Colonic mucosa (tissue), 4 donors: ENCODE measurements at places on chromosomes 7 and 10. TPM values are rescaled to one million over a fixed set of nuclear protein-coding genes. Genes with fewer than 3 reads are reported as not detected.

The SEMA3E gene
- total RNA-seq = 2.3 TPM

The SP4 gene
- total RNA-seq = 2.6 TPM

The THSD7A gene
- total RNA-seq = 2.3 TPM

The UNCX gene
- total RNA-seq = not detected

The SLC18A3 gene
- total RNA-seq = 0.42 TPM

The ZNF467 gene
- total RNA-seq = 5.0 TPM

The ZNF107 gene
- 4.1 TPM for total RNA-seq

The FOXP2 gene
- 5.3 TPM for total RNA-seq

The HIP1 gene
- total RNA-seq = 4.8 TPM

DNA sequence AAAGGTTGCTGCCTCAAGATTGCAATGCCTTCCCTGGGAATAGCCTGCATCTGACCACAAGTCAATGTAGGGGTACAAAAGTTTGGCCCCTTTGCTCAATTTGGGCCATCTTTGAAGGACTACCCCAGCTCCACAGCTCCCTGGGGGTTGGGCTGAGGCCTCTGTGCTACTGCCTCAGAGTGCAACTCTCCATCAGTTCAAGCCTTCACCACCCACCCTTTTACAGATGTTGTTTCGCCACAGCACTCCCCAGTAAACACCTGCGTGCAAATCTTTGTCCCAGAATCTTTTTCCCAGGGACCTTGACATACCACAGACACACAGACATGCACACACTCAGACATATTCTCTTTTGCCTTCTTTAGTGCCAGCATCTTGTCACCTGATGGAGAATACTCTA, 66.0 kb upstream of the ANKRD1 start:
- H3K4me3 ChIP-seq = no peak overlapping the region
- H3K4me1 ChIP-seq = no peaks in the 10 kb centered on the region
- no peaks in the 10 kb centered on the region for H3K36me3 ChIP-seq
- no peak overlapping the region for H3K27ac ChIP-seq
- DNase-seq = no peak

DNA sequence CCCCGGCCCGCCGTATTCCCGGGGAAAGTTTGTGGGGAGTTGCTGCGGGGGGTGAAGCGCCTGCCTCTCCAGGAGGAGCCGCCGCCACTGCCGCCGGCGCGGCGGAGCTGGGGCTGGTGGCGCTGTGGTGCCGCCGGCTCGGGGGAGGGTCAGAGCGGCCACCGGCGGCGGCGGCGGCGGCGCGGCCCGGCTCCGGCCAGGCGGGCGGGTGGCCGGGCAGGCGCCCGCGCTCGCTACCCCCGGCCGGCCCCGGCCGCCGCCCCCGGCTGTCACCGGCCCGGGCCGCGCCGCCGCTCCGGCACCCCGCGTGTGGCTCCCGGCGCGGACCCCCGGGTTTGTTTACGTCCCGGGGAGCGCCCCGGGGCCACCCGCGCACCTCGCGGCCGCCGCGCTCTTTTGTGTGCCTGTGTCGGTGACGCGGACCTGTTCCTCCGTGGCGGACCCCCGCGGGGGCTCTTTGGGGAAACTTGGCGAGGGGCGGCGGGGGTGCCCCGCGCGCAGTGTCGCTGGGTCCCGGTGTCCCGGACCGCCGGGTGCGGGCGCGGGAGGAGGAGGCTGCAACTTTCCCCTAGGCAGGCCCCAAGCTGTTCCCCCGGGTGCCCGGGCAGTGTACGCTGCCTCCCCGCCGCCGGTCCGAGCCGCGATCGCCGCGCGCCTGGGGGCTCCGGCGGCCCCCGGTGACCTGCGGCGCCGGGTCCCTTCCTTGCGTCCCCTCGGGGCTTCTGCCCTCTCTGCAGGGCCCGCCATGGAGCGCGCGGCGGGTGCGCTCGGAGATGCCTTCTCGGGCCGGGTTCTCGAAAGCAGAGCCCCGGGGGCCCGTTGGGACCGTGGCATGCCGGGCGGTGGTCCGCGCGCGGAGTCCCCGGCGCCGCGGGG, 593 bp upstream of the CUX1 start:
- H3K36me3 ChIP-seq = no peaks in the 10 kb centered on the region
- peak overlapping the region; percentile 94 for H3K4me3 ChIP-seq
- peak; percentile 49 for DNase-seq

DNA sequence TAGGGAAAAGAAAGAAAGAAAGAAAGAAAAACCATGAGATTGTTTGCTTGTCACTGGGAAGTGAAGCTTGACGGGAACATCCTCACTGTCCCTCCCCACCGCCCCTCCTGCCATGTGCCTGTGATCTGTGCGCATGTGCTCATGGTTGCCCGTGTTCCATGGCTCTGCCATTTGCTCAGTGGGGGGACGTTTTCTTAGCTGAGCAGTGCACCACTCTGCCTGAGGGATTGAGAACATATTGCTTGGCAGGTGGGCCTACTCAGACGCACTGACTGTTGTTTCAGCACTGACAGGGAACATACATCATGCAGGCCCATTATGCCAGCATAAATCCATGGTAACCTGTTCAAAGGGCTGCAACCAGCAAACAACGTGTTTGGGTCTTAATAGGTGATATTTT, 747.9 kb upstream of the GALNT17 start:
- H3K27me3 ChIP-seq = no peaks in the 10 kb centered on the region
- H3K27ac ChIP-seq = no peak overlapping the region
- H3K4me1 ChIP-seq = no peaks in the 10 kb centered on the region
- no peak for DNase-seq
- no peak overlapping the region for H3K4me3 ChIP-seq

- H3K4me3 ChIP-seq = no peak overlapping the region
- H3K4me1 ChIP-seq = peaks cover 6% of the 10 kb centered on the region
- no peak for DNase-seq
- no peak overlapping the region for H3K27ac ChIP-seq
- H3K27me3 ChIP-seq = no peaks in the 10 kb centered on the region
These were observed 677.5 kb downstream of the XPNPEP1 start for GRCh38 chr10:109245821-109246220.

DNA sequence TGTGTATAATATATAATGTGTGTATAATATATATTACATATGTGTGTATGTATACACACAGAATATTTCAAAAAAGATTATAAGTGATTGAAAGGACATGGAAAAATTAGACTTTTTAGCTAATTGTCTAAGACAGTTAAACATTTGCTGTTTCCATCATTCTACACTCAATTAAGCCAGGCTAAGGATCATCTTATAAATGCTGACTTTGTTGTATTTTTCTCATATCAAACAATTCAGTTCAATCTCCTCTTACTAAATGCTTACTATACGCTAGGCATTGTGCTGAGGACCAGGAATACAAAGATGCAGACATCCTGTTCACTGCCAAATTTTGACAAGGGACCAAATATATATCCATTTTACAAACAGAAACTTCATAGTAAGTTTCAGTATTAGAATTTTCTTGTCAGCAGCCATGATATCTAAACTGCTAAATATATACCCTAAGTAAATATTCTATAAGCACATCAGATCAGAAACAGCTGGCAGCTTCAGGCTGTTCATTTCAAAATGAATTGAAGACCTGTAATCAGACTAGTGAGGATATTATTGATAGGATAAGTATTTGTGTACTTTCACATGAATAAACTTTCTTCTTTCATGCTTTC, 10.3 kb upstream of the LRRN3 start:
- H3K27me3 ChIP-seq = no peaks in the 10 kb centered on the region
- no peak overlapping the region for H3K27ac ChIP-seq
- no peaks in the 10 kb centered on the region for H3K4me1 ChIP-seq
- DNase-seq = no peak
- no peak overlapping the region for H3K4me3 ChIP-seq
- H3K36me3 ChIP-seq = no peaks in the 10 kb centered on the region

DNA sequence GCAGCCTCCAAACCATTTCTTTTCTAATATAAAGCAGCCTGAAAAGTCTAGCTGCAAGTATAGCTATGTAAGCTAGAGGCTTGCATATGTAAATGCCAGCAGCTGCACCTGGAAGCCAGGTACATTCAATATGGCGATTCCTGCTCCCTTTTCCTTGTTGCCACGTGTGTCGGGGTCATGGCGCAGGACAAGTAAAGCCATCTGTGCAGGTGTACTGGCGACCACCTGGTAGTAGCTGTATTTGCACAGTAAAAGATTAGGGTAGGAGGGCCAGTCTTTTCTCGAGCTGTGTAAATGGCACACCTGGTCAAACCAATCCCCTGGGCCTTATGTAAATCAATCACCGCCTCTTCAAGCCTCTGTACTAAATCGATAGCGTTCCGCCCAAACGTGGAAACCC, 484.5 kb downstream of the MAGI2 start:
- H3K36me3 ChIP-seq = no peaks in the 10 kb centered on the region
- H3K27me3 ChIP-seq = no peaks in the 10 kb centered on the region
- DNase-seq = no peak
- no peak overlapping the region for H3K27ac ChIP-seq

DNA sequence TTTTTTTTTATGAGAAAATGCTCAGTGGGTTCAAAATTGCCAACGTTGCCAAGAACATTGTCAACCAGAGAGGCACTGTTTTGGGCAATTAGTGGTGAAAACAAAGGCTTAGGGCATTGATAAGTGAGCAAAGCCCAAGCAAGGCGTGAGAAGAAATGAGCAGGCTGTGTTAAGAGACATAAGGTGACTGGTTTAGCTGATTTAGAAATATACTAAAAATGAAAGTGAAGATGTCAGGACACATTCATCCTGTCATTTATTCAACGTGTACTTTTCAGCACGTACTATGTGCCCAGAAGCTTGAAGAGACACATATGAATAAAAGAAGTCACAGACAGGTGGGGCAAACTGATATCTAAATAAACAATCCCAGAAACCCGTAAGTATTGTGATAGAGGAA, 31.8 kb downstream of the AOAH start:
- H3K4me3 ChIP-seq = no peak overlapping the region
- H3K4me1 ChIP-seq = no peaks in the 10 kb centered on the region

GRCh38 chr7:12719141-12719919, 31.9 kb downstream of the ARL4A start:
- no peaks in the 10 kb centered on the region for H3K27me3 ChIP-seq
- H3K4me3 ChIP-seq = no peak overlapping the region

GRCh38 chr10:88389456-88389855, 193.7 kb downstream of the RNLS start:
- no peaks in the 10 kb centered on the region for H3K36me3 ChIP-seq
- no peak overlapping the region for H3K4me3 ChIP-seq
- no peak overlapping the region for H3K27ac ChIP-seq
- H3K27me3 ChIP-seq = no peaks in the 10 kb centered on the region
- peaks cover 7% of the 10 kb centered on the region for H3K4me1 ChIP-seq
- peak; percentile 68 for DNase-seq

GRCh38 chr7:4745265-4745919, 30.0 kb upstream of the AP5Z1 start:
- H3K27me3 ChIP-seq = no peaks in the 10 kb centered on the region
- no peaks in the 10 kb centered on the region for H3K36me3 ChIP-seq

- H3K27me3 ChIP-seq = no peaks in the 10 kb centered on the region
- DNase-seq = no peak
- no peaks in the 10 kb centered on the region for H3K36me3 ChIP-seq
- no peaks in the 10 kb centered on the region for H3K4me1 ChIP-seq
- H3K4me3 ChIP-seq = no peak overlapping the region
These were observed 98.9 kb downstream of the HERPUD2 start for GRCh38 chr7:35596061-35596460.

GRCh38 chr7:43628431-43628830, 45.5 kb downstream of the STK17A start:
- no peak for DNase-seq
- no peaks in the 10 kb centered on the region for H3K4me1 ChIP-seq
- H3K4me3 ChIP-seq = no peak overlapping the region
- H3K36me3 ChIP-seq = no peaks in the 10 kb centered on the region
- H3K27ac ChIP-seq = no peak overlapping the region

GRCh38 chr10:51501396-51501795, 198.0 kb downstream of the CSTF2T start:
- DNase-seq = no peak
- no peaks in the 10 kb centered on the region for H3K36me3 ChIP-seq
- no peak overlapping the region for H3K4me3 ChIP-seq
- no peaks in the 10 kb centered on the region for H3K27me3 ChIP-seq
- no peak overlapping the region for H3K27ac ChIP-seq
- no peaks in the 10 kb centered on the region for H3K4me1 ChIP-seq

GRCh38 chr7:3893151-3893788, 592.2 kb downstream of the SDK1 start:
- H3K36me3 ChIP-seq = no peaks in the 10 kb centered on the region
- no peak overlapping the region for H3K4me3 ChIP-seq
- H3K27me3 ChIP-seq = no peaks in the 10 kb centered on the region
- H3K4me1 ChIP-seq = no peaks in the 10 kb centered on the region
- no peak overlapping the region for H3K27ac ChIP-seq
- no peak for DNase-seq
